ENCODE measurements at places on chromosomes 1 and 21. TPM values are rescaled to one million over a fixed set of nuclear protein-coding genes. Genes with fewer than 3 reads are reported as not detected.

GRCh38 chr1:53850082-53850673, 12.1 kb upstream of the NDC1 start:
- DNase-seq: no peak

- peak; percentile 94 for DNase-seq
These were observed 5.5 kb upstream of the RNF223 start for GRCh38 chr1:1079408-1080121.

The RAB13 gene
- total RNA-seq: 162 TPM

- DNase-seq: no peak
These were observed 111.2 kb upstream of the LHX8 start for GRCh38 chr1:75023005-75023404.

- DNase-seq: no peak
These were observed 2.4 kb downstream of the SH2D5 start for GRCh38 chr1:20729990-20730689.

GRCh38 chr1:87131809-87132283, 196.8 kb upstream of the LMO4 start:
- peak; percentile 94 for DNase-seq

- peak; percentile 32 for DNase-seq
These were observed 252.1 kb downstream of the PRDM2 start for GRCh38 chr1:13951793-13952751.

GRCh38 chr1:166140251-166140650, 26.6 kb downstream of the FAM78B start:
- DNase-seq: no peak

GRCh38 chr21:28220680-28221079, 772.0 kb downstream of the LTN1 start:
- DNase-seq: no peak

DNA sequence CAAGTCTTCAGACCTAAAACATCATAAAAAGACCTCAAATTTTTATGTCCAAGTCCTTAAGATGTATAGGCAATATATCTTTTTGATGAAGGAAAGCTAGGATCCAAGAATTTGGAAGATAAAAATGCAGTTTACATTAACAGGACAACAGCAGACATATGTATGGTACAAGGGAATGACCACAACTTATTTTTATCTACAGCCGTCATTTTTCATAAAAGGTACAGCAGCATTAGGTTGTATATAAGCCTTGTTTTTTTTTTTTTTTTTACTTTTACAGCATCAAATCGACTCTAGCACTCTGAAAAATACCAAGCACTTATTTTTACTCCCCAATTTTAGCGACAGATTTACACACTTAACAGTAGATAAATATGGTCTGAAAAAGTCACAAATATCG, 1.3 kb downstream of the SRSF10 start:
- no peak for DNase-seq

DNA sequence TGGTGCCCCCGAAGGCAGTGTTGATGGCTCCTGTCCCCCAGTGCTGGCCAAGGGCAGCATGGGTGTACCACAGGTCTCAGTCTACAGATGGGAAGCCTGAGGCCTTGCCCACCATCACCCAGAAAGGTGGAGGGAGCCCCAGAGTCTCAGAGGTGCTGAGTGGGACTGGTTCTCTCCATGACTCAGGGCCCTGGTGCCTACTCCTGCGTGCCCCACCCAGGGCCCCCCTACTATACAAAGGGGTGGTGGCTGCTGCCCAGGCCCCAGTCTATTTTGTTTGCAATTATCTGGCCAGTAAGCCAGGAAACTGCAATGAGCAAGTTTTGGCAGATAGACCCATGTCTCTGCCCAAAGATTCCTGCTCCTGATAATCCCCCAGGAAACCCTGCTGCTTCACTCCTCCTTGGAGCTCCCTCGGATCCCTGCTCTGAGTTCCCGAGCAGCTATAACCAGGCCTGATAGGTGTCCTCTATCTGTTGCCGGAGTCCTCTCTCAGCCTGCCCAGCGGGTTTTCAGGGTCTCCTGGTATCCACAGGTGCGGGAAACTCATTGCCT, 41.7 kb downstream of the EDN2 start:
- no peak for DNase-seq

The RGL1 gene
- 68.1 TPM for total RNA-seq

- DNase-seq: no peak
These were observed 204.7 kb downstream of the ST6GALNAC3 start for GRCh38 chr1:76279101-76279748.

The OSCP1 gene
- total RNA-seq: 5.0 TPM

DNA sequence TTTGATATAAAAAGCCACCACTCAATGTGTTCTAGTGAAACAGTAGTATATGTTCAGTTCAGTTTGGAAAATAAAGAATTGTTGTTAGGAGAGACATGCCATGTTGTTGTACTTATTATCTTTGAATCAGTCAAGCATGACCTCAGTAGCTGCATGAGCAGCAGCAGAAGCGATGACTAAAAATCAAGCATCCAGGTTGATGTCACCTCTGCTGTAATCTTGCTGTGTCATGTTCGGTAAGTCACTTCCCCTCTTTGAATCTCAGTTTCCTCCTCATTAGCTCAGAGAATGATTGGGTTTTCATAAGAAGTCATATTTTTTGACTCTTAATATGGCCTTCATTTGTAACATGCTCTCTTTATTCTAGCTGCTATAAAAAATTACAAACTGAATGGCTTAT, 428.4 kb upstream of the B3GALT2 start:
- no peak for DNase-seq
